Stimulated activated CD4-positive, alpha-beta T cell treated with anti-CD3 and anti-CD28 coated beads, Interleukin-12 subunit alpha, Interleukin-12 subunit beta, amount 100 ng/mL, for 4 hours (primary cell): ENCODE measurements at places on chromosomes 12 and 14.
A peak's percentile ranks its signal among the peaks of the same experiment; 100 is the strongest.

DNA sequence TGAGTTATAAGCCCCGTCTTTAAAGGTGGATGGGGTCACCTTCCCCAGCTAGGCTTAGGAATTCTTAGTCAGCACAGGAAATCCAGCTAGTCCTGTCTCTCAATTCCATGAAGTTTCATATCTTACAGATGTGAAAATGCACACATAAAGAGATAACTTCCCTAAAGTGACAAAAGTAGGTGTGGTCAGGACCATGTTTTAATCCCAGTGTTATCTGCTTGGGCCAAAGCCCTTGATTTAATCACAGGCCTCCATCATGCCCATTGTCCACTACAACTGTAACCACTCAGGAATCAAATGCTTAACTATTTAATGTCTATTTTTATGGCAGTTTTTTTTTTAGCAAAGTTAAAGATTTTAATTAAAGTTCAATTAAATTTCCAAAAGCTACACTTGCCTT is 194.4 kb upstream of the BTG1 start:
- no peak for DNase-seq

DNA sequence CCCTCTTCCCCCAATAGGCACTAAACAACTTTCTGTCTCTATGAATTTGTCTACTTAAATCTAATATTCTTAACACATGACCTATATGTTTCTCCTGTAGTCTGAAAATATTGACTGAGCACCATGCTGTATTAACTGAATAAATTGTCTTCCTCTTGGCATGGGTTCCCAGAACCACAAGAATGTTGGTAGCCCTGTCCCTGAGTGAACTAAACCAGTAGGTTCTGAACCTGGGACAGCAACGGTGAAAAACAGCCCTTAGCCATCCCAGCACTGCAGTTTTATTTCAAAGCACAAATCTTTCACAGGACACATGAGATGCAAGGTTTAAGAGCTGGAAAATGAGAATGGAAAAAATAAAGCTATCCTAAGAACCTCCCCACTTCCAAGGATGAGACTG is 20.4 kb upstream of the HSP90B1 start:
- DNase-seq, result no peak

DNA sequence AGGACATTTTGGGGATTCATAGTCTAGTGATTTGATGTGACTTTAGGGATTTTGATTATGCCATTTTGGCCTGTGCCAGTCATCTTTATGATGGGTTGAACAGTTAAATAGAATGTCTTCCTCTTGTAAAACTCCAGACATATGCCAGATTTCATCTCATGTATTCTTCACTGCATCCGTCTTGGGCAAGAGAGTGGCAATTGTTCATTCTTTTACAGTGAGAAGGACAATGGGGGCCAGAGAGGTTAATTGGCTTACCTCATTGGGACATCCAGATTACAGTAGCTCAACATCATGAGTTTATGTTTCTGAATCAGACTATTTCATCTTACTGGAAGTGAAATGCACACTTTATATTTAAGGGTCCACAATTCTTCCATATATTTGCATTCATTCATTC is 108.2 kb upstream of the SLC38A2 start:
- DNase-seq, result no peak

DNA sequence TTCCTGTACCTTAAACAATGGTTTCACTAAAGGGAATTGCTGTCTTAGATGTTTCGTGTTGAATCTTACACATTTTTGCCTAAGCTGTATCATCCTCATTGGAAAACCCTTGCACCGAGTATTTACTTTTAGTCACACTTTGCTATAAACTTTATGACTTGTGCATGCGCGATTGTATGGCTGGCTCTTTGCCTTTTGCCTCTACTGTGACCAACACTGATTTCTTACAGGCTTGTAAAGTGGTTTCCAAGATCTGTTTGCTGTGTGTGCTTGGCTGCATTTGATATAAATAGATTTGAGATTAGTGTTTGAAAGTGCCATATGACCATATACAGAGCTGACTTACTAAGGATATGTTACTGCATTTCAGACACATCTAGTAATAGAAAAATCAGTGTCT is 40.5 kb downstream of the RASSF3 start:
- DNase-seq, result no peak

DNA sequence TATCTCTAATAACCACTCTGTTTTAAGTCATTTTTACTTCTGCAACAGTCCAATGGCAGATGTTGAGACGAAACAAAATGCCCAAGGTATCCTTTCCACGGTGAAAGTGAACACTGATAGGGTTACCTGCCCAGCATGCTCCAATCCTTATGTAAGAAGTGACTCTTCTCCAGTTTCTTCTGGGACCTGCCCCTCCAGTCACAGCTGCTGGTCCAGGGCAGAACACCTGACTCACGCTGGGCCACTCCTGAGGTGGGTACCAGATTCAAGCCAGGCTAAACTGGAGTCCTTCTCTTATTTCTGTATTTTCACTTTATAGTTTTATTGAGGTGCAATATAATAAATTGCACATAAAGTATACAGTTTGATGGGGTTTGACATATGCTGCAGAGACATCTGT is 16.7 kb downstream of the NT5DC3 start:
- DNase-seq, result no peak

DNA sequence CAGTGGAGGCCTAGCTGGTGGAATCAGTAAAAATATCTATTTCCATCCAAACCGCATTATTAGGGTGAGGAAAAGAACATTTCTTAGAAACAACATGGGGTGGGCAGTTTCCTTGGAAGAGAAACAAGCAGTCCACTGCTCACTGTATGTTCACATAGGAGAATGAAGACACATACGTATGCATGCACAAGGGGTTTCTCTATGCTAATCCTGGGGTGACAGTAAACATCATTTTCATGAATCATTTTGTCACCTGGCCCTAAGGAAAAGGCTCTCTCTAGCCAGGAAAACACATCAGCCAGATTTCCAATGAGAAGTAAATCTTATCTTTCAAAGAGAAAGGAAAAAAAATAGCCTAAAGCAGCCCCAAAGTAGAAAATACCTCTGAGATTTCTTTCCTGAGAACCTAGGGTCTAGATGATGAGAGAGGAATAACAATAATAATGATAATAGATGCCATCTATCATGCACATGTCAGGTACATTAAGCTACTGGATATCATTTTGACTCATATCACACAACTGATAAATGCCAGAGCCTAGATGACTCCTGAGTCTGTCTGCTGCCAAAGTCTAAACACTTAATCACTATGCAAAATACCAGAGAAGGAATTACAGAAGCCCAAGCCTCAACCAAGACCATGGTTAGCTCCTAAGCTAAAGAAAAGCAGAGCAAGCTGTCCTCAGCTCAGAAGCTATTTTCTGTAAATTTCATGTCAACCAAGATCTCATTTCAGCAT is 520.5 kb upstream of the TMPO start:
- DNase-seq, result no peak

DNA sequence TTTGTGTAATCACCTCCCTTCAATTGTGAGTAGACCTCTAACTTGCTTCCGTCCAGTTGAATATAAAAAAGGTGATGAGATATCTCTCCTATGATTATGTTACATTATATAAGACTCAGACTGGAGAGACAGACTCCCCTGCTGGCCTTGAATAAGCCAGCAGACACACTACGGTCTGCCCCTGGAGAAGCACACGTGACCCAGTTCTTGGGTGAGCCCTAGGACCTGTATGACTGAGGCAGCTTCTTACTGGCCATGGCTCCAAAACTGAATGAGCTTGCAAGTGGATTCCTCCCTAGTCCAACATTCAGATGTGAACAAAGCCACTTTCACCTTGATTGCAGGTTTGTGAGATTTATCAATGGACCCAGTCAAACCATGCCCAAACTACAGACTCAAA is 427.9 kb upstream of the DCN start:
- DNase-seq, result no peak

DNA sequence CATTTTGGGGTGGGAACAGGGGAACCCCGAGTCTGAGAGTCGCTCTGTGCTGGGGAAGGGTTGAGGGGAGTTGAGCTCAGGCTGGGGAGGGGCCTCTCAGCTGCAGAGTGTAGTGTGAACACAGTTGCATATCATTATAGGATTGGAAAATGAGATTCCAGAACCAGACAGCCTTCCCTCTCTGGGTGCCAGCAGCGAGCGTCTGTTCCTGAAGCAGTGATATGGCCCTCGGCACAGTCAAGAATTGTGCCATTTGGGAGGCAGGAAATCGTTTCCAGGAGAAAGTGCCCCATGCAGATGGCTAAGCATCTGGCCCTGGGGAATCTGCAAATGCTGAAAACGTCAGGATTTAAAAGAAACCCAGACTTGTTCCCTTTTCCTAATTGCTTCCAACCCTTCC is 70.4 kb upstream of the SFSWAP start:
- DNase-seq, result no peak

GRCh38 chr12:109016016-109016415 is 4.9 kb downstream of the SVOP start:
- no peak for DNase-seq

GRCh38 chr14:100472094-100472455 is 115.1 kb downstream of the BEGAIN start:
- DNase-seq, result no peak

- no peak for DNase-seq
Measured at GRCh38 chr12:132710043-132710404, 618 bp upstream of the PGAM5 start.

DNA sequence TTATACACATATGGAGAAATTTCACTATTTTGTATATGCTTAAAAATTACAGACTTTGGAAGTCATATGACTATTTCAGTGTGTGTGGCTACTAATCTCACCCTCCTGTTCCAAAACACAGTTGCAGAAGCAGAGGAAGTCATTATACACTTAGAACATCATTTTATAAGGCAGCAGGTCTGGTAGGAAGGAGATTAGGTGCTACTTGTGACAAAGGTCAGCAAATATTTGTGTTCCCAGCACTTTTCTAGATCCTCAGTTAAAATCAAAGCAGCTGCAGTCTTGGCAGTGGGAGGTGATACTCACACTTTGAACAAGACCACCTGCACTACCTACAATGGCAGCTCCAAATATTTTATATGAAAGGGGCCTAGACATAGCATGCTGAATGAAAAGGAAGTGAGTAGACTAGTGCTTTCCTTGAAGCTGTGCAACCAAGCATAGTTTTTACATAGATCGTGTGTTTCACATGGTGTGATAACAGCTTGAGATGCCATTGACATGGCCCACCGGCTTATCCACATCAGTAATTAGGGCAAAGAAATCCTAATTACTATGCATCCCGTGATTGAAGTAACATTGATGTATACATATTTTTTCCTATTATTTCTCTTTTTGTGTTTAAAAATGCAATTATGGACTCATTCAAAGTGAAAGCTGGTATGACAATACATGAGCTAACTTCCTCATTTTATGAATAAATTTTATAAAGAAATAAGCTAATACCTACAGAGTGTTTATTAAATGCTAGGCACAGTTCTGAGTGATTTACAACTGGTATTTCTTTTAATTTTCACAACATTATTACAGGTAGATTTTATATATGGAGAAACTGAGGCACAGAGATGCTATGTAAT is 5.3 kb downstream of the GYS2 start:
- DNase-seq, result no peak

GRCh38 chr14:81990312-81990761 is 456.7 kb upstream of the SEL1L start:
- DNase-seq, result peak; percentile 4

- DNase-seq, result peak; percentile 28
Measured at GRCh38 chr14:50875359-50876070, 3.7 kb downstream of the ABHD12B start.

DNA sequence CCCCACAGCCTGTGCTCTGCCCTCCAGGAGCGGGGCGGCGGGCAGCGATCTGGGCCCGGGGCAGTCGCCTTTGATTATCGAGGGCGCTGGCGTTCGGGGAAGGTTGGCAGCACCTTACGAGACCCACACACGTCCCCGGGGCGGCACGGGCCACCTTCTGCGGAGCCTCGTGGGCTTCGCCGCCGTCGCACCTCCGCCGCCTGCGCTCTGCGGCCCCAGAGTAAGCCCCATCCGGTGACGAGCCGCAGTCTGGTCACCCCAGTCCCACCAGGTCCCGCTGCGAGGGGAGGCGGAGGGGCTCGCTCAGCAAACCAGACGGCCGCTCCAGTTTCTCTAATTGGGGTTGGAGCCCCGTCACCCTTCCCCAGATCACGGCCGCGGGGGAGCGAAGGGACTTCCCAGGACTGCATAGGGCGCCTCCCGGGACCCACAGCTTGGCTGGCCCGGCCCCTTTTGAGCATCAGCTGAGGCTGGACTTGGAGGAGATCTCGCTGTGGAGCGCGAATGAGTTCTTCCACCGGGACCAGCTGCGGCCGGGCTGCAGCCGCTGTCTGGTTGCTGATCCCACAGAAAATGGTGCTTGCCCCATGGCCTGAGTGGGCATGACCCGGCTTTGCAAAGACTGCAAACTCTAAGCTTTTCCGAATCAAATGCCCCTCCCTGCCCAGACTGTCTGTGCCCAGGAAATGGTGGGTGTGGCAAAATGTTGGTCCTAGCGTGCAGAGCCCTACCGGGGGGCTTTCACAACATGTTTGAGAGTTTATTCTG is 560 bp downstream of the LGALS3 start:
- peak; percentile 41 for DNase-seq

DNA sequence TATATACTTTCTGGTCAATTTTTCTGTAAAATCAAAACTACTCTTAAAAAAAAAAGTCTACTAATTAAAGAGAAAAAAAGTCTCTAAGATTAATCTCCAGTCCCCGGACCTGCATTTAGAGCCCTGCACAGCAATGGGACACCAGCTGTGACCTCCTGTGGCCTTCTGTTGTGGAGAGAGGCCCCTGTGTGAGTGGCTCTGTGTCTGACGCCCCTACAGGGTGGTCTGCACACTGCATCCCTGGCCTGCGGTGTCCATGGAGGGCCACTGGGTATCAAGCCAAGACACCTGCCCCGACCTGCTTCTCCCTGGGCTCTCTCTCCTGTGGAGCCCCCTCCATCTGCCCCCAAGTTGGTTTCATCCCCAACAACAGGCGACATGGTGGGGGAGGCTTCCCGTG is 248.0 kb upstream of the DIO3 start:
- DNase-seq, result no peak

DNA sequence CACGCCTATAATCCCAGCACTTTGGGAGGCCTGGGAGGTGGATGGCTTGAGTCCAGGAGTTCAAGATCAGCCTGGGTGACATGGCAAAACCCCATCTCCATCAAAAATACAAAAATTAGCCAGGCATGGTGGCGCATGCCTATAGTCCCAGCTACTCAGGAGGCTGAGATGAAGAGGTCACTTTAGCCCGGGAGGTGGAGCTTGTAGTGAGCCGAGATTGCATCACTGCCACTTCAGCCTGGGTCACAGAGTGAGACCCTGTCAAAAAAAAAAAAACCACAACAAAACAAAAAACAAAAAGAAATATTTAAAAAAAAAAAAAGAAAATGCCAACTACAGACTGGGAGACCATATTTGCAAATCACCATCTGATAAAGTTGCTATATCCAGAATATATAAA is 17.5 kb downstream of the WDR89 start:
- DNase-seq, result no peak

GRCh38 chr12:88518863-88519403 is 61.3 kb downstream of the KITLG start:
- DNase-seq, result no peak

GRCh38 chr14:95419569-95419968 is 96.9 kb downstream of the SYNE3 start:
- DNase-seq, result no peak

GRCh38 chr14:36485773-36486172 is 34.3 kb downstream of the NKX2-1 start:
- no peak for DNase-seq

- no peak for DNase-seq
Measured at GRCh38 chr14:64857979-64858744, 21.5 kb downstream of the SPTB start.

- no peak for DNase-seq
Measured at GRCh38 chr14:76518366-76518765, 142.4 kb downstream of the ESRRB start.
